Activated naive CD8-positive, alpha-beta T cell treated with anti-CD3 and anti-CD28 coated beads for 36 hours (primary cell): ENCODE measurements at places on chromosomes 5 and 9. TPM values are rescaled to one million over a fixed set of nuclear protein-coding genes. Genes with fewer than 3 reads are reported as not detected.

FAM114A2 gene
- 24.8 TPM for total RNA-seq

CREBRF gene
- 8.6 TPM for total RNA-seq

GRCh38 chr9:30913331-30913730 is 1471.1 kb upstream of the ACO1 start:
- no peaks in the 10 kb centered on the region for H3K27me3 ChIP-seq
- H3K4me1 ChIP-seq, result no peaks in the 10 kb centered on the region
- H3K36me3 ChIP-seq, result no peaks in the 10 kb centered on the region

SAXO1 gene
- total RNA-seq, result not detected

SPINK1 gene
- total RNA-seq, result not detected

GRCh38 chr5:100600298-100600994 is 65.3 kb downstream of the FAM174A start:
- peaks cover 4% of the 10 kb centered on the region for H3K27me3 ChIP-seq
- no peak overlapping the region for H3K4me3 ChIP-seq
- no peaks in the 10 kb centered on the region for H3K36me3 ChIP-seq
- no peak for DNase-seq
- H3K4me1 ChIP-seq, result no peaks in the 10 kb centered on the region

DNA sequence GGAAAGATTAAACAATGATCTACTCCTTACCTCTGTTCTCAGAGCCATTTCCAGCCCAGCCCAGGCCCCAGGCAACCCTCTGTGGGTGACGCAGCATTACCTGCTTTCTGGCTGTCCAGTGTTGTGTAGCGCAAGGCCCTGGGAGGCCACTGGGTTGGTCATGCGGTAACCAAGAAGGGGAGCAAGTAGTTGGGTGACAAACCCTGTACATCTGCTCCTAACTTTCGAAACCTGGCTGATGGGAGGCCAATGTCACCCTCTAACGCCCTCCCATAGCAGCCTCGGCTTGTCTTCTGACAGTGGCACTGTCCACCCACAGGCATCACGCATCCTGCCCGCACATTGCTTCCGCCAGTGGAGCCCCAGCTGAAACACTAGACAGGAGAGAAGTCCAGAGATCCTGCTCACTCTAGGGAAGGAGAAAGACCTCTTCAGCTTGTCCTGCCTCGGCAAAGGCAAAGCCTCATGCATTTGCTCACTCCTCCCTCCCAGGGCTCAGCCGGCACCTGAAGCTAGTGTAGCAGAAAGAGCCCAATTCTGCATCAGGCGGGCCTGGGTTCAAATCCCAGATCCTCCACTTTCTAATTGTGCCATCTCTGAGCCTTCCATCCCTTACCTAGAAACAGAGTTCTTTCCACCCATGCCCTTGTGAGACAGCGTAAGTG is 94.6 kb downstream of the ADAMTS2 start:
- H3K36me3 ChIP-seq, result no peaks in the 10 kb centered on the region
- no peaks in the 10 kb centered on the region for H3K4me1 ChIP-seq

DNA sequence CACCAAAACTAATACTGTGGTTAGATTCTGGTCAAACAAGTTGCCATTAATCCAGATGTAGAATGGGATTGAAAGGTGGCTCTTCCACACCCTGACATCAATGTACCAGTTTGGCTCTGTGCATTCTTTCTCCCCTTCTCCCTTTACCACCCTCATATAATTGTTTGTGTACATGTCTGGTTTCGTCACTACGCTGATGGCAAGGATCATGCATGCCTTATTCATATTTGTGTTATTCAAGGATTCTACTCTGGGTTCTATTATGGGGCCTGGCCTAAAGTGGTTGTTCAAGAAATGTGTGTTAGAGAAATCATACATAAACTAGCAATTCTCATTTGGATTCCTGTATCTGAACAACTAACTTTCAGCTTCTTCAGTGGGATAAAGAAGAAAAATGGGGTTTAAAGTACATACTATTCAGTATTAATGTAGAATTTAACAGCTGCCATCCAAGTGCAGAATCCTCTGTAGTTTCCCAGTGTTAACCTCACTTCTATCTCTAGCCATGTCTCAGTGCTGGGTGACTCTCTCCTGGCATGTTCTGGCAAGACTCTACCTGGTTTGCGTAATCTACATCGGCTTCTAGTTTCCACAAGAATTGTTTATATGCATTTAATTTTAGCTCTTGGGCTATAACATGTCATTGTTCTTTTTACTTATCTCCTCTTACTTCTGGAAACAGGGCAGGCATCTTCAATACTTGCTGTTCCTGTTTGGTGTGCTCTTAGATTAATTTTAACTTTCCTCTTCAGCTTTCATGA is 27.9 kb upstream of the CDKN2B start:
- peaks cover 30% of the 10 kb centered on the region for H3K4me1 ChIP-seq
- no peak overlapping the region for H3K27ac ChIP-seq
- DNase-seq, result no peak
- H3K27me3 ChIP-seq, result peaks cover 7% of the 10 kb centered on the region
- H3K4me3 ChIP-seq, result no peak overlapping the region

ADGRD2 gene
- total RNA-seq, result not detected

LHX3 gene
- not detected for total RNA-seq

DNA sequence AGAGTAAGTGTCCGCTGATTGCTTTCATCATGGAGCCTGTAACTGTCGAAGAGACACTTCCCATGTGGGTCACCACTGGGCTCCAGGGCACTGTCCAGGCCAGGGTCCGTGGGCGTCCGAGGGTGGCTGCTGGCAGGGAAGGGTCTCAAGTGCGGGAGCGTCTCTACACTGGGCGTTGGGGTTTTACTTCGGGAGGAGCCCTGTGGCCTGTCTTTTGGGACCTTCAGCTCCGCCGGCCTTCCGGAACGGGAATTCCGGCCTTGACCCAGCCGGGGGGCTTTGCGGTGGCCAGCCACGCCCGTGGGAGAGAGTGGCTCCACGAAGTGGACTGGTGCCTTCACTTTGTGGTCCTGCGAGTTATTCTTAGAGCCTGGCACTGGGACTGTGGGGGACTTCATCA is 86.2 kb downstream of the CAMSAP1 start:
- peaks cover 9% of the 10 kb centered on the region for H3K4me1 ChIP-seq
- DNase-seq, result no peak
- H3K4me3 ChIP-seq, result no peak overlapping the region
- H3K27me3 ChIP-seq, result no peaks in the 10 kb centered on the region
- no peak overlapping the region for H3K27ac ChIP-seq

KLHL3 gene
- 9.2 TPM for total RNA-seq

DNA sequence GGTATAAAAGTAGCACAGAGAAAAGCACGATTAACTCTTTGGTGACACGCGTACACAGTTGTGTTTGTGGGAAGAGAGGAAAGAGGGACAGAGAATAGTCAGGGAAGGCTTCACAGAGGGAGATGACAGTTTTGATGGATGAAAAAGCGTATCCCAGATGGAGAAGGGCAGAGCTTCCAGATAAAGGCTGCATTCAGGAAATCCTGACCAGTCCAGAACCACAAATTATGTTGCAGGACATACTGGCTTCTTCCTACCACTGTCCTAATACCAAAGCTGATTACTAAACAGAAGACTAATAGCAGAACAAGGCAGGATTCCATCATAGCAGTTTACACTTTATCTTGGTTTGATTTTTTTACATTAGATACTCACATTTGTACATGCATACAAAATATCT is 34.5 kb downstream of the SLC31A2 start:
- no peak overlapping the region for H3K27ac ChIP-seq
- H3K4me3 ChIP-seq, result no peak overlapping the region
- peaks cover 26% of the 10 kb centered on the region for H3K36me3 ChIP-seq
- no peak for DNase-seq

PCDHB12 gene
- total RNA-seq, result not detected

- H3K27me3 ChIP-seq, result no peaks in the 10 kb centered on the region
- DNase-seq, result no peak
- H3K27ac ChIP-seq, result no peak overlapping the region
- peaks cover 44% of the 10 kb centered on the region for H3K4me1 ChIP-seq
Observed at GRCh38 chr5:35771300-35771699, 85.4 kb upstream of the IL7R start.

- no peak overlapping the region for H3K27ac ChIP-seq
- no peak for DNase-seq
- H3K36me3 ChIP-seq, result no peaks in the 10 kb centered on the region
- no peaks in the 10 kb centered on the region for H3K4me1 ChIP-seq
- no peaks in the 10 kb centered on the region for H3K27me3 ChIP-seq
Observed at GRCh38 chr5:99721506-99721905, 792.7 kb upstream of the CHD1 start.

- H3K4me1 ChIP-seq, result peaks cover 60% of the 10 kb centered on the region
- no peak overlapping the region for H3K27ac ChIP-seq
- H3K4me3 ChIP-seq, result no peak overlapping the region
- no peak for DNase-seq
Observed at GRCh38 chr9:100090880-100091279, 7.9 kb downstream of the ERP44 start.

IFNA4 gene
- total RNA-seq, result not detected

- peaks cover 4% of the 10 kb centered on the region for H3K27me3 ChIP-seq
- DNase-seq, result no peak
- H3K4me1 ChIP-seq, result no peaks in the 10 kb centered on the region
- no peak overlapping the region for H3K4me3 ChIP-seq
- H3K36me3 ChIP-seq, result no peaks in the 10 kb centered on the region
- no peak overlapping the region for H3K27ac ChIP-seq
Observed at GRCh38 chr5:21419383-21419782, 1431.4 kb upstream of the CDH18 start.

DNA sequence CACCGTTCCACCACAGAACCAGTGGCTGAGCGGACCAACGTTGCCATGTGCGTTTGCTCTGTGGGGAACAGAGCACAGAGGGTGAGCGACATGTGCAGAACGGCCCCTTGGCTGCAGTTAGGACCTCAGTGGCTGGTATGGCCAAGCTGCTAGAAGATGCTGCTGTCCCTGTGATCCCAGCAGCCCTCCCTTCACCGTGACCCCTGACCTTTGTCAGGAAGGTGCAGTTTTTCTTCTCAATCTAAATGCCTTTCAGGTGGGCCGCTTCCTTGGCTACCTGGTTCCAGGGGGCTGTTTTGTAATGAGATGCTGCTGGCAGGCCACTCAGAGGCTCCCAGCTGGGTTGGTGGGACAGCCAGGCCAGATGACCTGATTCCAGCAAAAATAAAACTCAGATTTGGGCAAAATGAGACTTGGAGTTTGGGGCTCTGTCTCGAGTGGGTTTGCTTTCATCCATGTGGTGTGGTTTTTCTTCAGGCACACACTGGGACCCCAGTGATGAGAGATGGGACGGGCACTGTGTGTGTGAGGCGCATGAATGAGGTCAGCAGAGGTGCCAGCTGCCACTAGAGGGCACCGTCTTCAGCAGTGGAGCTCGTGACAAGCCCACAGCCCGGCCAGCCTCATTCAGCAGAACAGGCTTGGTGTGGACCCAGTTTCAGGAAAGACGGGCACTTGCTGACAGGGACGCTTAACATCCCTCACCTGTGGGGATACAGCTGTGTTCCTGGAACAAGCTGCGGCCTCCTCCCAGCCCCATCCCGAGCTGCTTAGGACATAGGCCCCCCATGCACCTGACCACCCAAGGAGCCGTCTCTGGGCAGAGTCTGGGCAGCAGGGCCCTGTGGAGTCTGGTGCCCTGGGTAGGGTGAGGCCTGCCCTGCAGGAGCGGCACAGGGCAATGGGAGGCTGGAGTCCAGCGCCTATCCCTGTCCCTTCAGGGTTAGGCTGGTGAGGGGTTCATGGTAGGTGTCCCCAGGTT is 4.1 kb downstream of the MRPS2 start:
- H3K4me3 ChIP-seq, result no peak overlapping the region
- H3K4me1 ChIP-seq, result peaks cover 11% of the 10 kb centered on the region
- peaks cover 30% of the 10 kb centered on the region for H3K36me3 ChIP-seq
- no peak overlapping the region for H3K27ac ChIP-seq

DNA sequence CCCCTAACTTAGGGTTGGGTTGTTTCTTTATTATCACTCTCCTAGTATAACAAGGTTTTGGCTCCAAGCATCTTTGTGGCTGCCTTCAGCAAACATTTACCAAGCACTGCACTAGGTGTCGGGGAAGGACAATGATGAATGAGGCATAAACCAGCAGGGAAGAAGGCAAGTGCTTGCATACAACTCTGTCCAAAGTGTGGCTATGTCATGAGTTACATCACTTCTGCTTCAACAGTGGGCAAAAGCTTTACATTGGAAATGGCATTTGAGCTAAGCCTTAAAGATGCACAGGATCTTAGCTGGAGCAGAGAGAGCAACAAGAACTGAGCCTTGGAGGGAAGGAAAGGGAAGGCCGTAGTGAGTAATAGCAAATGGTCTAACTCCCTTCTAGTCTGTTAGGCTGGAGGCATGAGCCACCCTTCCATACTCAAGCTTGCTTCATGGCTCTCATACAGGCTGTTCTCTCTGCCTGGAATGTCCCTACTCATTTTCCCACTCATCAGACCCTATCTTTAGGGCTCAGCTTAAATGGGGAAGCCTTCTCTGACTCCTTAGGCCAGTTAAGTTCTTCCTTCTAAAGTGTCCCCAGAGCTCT is 121.8 kb downstream of the SEMA6A start:
- peaks cover 17% of the 10 kb centered on the region for H3K36me3 ChIP-seq
- no peaks in the 10 kb centered on the region for H3K27me3 ChIP-seq
- H3K4me1 ChIP-seq, result peaks cover 19% of the 10 kb centered on the region
- H3K27ac ChIP-seq, result no peak overlapping the region

GRCh38 chr5:52419357-52419756 is 368.4 kb upstream of the ITGA1 start:
- DNase-seq, result no peak
- no peaks in the 10 kb centered on the region for H3K27me3 ChIP-seq
- no peak overlapping the region for H3K27ac ChIP-seq
- H3K4me1 ChIP-seq, result no peaks in the 10 kb centered on the region
- H3K36me3 ChIP-seq, result no peaks in the 10 kb centered on the region
- H3K4me3 ChIP-seq, result no peak overlapping the region

DNA sequence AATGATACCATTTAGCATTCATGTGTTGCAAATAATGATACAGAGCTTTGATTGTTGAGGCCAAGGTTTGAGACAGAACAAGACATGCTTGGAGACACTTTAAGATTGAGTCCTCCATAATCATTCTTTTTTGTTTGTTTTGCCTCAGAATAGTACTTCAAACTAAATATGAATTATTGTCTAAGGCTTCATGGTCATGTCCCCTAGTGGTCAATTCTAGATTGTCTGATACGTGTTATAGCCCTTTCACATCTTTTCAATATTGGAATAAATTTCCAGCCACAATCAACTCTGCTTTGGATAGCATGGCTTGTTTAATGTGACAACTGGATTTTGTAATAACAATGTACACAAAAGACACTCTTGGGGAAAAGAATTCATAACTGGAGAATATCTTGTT is 64.2 kb downstream of the PRLR start:
- H3K27me3 ChIP-seq, result peaks cover 18% of the 10 kb centered on the region
- H3K4me3 ChIP-seq, result no peak overlapping the region
- DNase-seq, result no peak
- H3K27ac ChIP-seq, result no peak overlapping the region

DNA sequence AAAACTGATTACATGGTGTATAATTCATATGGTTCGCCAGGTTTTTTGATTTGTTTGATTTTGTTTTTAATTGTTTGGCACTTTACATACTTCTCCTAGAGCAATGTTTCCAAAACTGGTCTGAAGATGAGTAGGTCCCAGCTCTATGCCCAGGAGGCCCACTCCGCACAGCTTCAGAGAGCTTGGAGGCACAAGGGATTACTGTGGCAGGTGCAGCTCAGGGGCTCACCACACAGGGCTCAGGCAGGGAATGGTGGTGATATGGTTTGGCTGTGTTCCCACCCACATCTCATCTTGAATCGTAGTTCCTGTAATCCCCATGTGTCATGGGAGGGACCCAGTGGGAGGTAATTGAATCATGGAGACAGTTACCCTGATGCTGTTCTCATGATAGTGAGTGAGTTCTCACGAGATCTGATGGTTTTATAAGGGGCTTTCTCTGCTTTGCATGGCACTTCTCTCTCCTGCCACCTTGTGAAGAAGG is 296.6 kb downstream of the MED10 start:
- no peak overlapping the region for H3K4me3 ChIP-seq
- H3K27me3 ChIP-seq, result peaks cover 6% of the 10 kb centered on the region
- DNase-seq, result no peak
- H3K36me3 ChIP-seq, result no peaks in the 10 kb centered on the region
- H3K4me1 ChIP-seq, result no peaks in the 10 kb centered on the region
